Fibroblast of the aortic adventitia (primary cell): ENCODE measurements at places on chromosomes 1 and 21. TPM values are rescaled to one million over a fixed set of nuclear protein-coding genes. Genes with fewer than 3 reads are reported as not detected.

The LORICRIN gene
- total RNA-seq = not detected in 2 replicates

DNA sequence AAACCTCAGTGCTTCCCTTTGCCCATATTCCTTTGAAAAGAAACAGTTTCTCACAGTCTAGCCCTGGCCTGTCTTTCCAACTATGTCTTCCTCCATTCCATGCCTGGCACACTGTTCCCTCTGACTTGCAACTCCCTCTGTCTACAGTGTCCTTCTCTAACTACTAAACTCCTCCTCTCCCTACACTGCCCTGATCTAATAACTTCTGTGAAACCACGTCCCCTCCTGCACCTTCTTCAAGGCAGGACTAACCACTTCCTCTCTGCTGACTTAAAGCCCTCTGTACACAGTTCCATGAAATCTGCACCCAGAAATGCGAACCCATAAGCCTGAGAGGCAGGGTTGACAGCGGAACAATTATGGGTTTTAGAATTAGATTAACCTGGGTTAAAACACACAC is 62.2 kb upstream of the ATP1B1 start:
- no peak for DNase-seq

GRCh38 chr1:19153169-19153568 is 56.9 kb downstream of the UBR4 start:
- DNase-seq = no peak

- DNase-seq = no peak
Observed at GRCh38 chr1:202259705-202260104, 66.1 kb downstream of the LGR6 start.

GRCh38 chr1:24149866-24150233 is 6.9 kb upstream of the IL22RA1 start:
- peak; percentile 81 for DNase-seq
